PC-9 (cell line): ENCODE measurements at places on chromosomes 2 and 18. TPM values are rescaled to one million over a fixed set of nuclear protein-coding genes. Genes with fewer than 3 reads are reported as not detected.

Gene SLC4A1AP
- 18.5 and 22.7 TPM in 2 replicates for total RNA-seq

Gene CNDP1
- total RNA-seq, result not detected in 2 replicates

Gene FSHR
- not detected in 2 replicates for total RNA-seq

Gene PTGR3
- 36.6 and 38.4 TPM in 2 replicates for total RNA-seq

Gene SCTR
- not detected in 2 replicates for total RNA-seq
